Activated CD4-positive, alpha-beta T cell treated with anti-CD3 and anti-CD28 coated beads, Interleukin-10, Interleukin-2, amounts not matched to agents 100 ng/mL and 50 ng/mL, durations not matched to agents 16 hours and 8 hours (primary cell): ENCODE measurements at places on chromosomes 5 and 9.

DNA sequence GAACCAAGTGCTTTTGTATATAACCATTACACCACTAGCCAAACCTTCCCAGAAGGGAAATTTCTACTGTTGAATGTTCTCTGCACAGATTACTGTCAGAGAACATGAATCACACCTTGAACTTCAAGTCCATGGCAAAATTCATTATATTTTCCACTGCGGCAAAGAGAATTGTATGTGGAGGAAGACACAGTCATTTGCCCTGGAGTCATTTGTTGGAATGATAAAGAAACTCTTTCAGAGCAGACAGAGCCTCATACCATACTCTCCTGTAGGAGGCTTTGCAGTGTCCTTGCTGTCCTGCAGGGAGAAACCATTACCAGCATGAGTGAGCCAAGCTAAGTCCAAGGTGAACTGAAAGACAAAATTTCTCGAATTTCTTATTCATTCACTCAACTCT lies 369.0 kb downstream of the ARHGEF28 start:
- DNase-seq: no peak

- no peak for DNase-seq
Measured at GRCh38 chr9:124349267-124349666, 66.0 kb downstream of the PSMB7 start.

GRCh38 chr9:75064307-75065025 lies 23.5 kb downstream of the NMRK1 start:
- DNase-seq: no peak

DNA sequence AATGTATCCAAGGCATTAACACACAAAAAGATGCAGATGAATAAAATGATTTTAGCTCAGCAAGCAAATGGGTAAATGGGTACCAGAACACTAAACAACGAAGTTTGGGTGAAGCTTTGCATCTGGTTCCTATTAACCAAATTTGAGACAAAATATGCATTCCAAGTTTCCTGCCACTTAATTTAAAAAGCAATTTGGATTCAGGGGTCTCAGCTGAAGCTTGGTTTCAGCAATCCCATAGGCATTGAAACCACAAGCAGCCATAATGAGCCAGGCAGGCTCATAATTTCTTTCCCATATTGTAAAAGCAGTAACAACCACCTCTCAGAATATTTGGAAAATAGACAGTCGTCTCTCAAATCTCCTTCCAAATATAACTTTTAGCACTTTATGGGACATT lies 138.9 kb downstream of the NXNL2 start:
- DNase-seq: no peak
